ENCODE measurements at places on chromosomes 6 and 20.

- no peak for DNase-seq
Measured at GRCh38 chr20:848193-848592, 14.7 kb downstream of the FAM110A start.

- DNase-seq = no peak
Measured at GRCh38 chr6:53658992-53659391, 6.6 kb downstream of the KLHL31 start.

GRCh38 chr6:154370545-154370944 is 13.9 kb upstream of the IPCEF1 start:
- peak; percentile 2 for DNase-seq

- DNase-seq = no peak
Measured at GRCh38 chr6:149480502-149481280, 4.1 kb downstream of the ZC3H12D start.

GRCh38 chr6:97901531-97901930 is 618.5 kb upstream of the MMS22L start:
- no peak for DNase-seq

GRCh38 chr6:87723170-87724078 is 21.4 kb upstream of the AKIRIN2 start:
- DNase-seq = no peak

DNA sequence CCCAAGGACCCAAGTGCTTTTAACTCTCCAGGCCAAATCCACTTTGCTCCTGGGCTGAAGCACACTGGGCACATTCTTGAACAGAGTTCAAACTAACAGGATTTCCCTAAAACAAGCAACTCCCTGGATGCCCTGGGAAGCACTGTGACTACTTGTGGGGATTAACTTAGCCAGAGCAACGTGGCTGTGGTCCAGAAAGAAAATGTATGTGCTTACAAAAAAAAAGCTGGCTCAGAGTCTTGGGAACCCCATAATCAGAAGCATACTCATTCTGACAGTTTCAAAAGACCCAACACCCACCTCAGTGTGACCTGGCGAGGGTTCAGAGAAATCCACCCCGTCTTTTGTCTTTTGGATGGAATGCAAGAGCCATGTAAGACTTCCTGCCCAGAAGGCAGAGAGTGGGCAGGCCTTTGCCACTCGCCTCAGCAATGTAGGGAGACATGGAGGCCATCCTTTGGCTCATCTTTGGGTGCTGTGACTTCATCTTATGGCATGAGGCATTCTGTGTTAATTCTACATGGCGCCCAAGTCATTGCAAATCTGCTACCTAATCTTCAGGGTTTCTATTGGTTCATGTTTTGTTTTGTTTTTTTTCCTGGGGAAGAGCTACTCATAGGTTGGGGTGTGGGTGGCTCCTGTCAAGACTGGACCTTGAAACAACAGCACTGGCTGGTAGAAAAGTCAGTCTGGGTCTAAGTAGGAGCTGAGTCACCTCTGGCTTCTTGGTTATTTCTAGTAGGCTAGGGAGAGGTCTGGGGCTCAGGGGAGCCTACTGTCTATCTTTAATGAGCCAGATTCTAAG is 248.6 kb upstream of the SUPT3H start:
- no peak for DNase-seq

GRCh38 chr20:8721098-8721497 is 347.8 kb upstream of the PLCB4 start:
- DNase-seq = peak; percentile 8

- DNase-seq = no peak
Measured at GRCh38 chr6:73943930-73944652, 248.1 kb downstream of the CD109 start.

- no peak for DNase-seq
Measured at GRCh38 chr6:130900913-130901312, 73.7 kb downstream of the SMLR1 start.

- no peak for DNase-seq
Measured at GRCh38 chr6:168272415-168273325, 46.9 kb downstream of the DACT2 start.

DNA sequence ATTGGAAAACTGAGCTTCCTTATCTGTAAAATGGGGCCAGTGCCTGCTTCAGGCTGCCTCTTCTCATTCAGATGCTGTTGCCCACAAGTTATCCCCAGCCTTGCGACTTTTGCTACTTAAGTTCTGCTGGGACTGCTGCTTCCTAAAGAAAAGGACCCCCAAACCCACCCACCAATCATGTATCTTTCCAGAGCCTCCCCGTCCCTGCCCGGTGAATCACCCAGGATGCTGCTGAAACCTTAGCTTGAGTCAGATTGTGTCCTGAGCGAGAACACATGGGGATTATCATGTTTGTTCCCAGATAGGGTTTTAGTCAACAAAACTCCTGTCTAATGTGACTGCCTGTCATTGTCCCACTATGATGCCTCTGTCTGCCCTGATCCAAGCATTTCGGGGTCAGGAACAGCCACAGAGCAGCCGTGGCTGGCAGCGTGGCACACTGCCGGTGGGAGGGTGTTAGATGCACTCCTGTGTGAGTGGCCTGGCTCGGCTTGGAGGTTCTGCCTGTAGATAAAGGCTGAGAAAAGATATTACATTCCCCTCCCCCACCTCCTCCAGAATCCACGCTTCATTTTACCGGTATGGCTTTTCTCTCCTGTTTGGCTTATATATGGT is 79.9 kb downstream of the TOX2 start:
- DNase-seq = no peak
